ENCODE measurements at places on chromosomes 4 and X. TPM values are rescaled to one million over a fixed set of nuclear protein-coding genes. Genes with fewer than 3 reads are reported as not detected.

ZNF630 gene
- polyA plus RNA-seq = 1.0 TPM

MCF2 gene
- polyA plus RNA-seq = not detected

ZAR1 gene
- polyA plus RNA-seq = not detected

FAM114A1 gene
- polyA plus RNA-seq = 118 TPM

DNA sequence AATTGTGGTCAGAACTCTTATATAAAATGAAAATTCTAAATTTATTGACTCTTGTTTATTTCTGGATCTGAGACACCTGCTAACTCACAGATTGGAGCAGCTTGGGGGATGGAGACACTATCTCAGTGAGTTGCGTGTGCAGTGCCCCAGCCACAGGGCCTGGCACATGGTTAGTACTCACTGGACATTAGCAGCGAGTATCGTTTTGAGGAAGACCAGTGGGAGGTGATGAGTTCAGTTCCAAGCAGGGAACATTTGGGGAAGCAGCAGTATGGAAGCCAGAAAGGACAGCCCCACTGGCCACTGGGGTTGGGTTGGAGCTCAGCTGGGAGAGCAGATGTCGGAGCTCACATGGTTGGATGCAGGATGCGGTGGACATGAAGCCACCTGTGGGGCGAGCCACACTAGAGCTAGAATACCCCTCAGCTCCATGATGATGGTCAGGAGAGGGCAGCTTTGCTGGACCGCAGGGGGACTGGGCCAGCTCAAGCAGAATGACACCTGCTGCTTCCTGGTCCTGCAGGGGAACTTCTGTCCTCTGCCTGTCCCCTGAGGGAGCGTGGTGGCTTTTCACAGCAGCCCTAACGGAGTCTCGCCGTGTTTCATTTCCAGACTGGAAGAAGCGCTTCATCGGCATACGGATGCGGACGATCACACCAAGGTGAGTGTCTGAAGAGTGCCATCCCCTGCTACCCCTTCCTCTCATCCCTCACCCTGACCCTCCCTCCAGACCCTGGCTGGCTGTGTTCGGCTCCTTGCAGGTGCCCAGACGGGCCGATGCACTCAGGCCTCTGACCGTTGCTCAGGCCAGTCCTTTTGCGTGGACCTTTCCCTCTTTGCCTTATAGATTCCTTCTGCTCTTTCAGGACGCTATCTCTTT lies 32.5 kb downstream of the HTRA3 start:
- no peak overlapping the region for H3K27ac ChIP-seq
- DNase-seq = no peak
- H3K36me3 ChIP-seq = no peaks in the 10 kb centered on the region
- H3K27me3 ChIP-seq = peaks cover 8% of the 10 kb centered on the region

DNA sequence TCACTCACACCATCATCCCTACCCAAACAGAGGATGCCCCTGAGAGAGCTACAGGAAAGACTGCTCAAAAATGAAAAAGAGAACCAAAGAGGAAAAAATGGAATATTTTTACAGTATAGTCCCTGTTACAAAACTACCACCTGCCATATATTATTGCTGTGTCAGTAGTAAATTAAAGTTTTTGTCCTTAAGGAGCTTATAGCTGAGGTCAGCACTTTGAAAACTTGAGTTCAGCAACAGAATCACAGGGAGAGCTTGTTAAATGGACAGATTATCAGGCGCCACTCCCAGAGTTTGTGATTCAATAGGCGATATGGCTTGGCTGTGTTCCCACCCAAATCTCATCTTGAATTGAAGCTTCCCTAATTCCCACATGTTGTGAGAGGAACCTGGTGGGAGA lies 71.9 kb upstream of the FAM9A start:
- no peak overlapping the region for H3K4me3 ChIP-seq
- no peaks in the 10 kb centered on the region for H3K36me3 ChIP-seq

DNA sequence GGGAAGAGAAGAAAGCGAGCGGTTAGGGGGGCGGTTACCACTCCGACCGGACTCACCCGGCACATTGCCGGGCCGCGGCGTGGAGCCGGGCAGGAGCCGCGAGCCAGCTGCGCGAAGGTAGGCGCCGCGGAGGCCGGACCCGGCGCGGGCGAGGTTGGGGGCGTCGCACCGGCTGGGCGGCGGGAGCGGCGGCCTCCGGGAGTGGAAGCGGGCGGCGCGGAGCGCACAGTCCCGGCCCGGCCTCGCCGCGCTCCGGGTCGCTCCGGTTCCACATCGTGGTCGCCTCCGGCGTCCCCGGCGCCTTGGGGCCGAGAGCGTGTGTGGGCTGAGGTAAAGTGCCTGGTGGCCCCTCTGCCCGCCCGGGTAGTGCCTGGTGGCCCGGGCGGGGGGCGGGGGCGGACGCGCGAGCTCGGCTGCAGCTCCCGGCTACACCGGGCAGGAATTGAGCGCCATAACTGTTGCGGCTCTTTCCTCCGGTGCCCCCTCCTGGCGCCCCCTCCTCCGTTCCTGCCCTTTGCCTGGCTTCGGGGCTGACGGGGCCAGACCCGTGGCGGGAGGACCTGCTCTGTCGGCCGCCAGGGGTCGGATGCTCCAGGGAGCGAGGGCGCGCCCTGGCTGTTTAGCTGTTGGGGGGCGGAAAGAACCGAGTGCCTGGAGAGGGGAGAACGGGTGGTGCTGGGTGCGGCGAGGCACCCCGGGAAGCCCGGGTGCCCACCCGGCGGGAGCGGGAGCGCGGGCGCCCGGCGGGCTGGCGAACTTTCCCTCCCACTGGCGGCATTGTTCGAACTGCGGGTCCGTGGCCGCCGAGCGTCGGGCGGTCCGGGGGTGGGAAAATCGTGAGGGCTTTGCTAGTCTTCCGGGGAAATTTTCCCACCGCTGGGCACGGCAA lies 626 bp downstream of the JADE3 start:
- peak overlapping the region; percentile 45 for H3K27ac ChIP-seq
- H3K36me3 ChIP-seq = no peaks in the 10 kb centered on the region
- H3K4me1 ChIP-seq = peaks cover 11% of the 10 kb centered on the region

DNA sequence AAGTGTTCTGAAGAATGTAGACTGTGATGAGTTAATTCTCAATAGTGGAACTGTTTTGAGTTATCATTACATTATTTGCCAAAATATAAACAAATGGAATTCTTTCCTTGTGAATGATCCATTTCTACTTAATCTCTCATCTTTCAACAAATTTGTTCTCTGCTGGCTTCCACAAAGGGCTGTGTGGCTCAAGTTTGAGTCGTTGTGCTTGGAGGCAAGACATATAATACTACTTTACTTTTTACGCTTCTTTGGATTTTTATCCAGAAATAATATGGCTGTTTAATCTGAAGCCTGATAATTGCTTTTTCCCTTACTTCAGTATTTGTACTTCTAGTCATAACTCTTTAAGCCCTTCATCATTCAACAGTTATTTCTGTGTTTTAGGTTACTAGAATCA lies 169.5 kb downstream of the ARHGAP10 start:
- no peak overlapping the region for H3K27ac ChIP-seq
- H3K36me3 ChIP-seq = no peaks in the 10 kb centered on the region
- H3K4me3 ChIP-seq = no peak overlapping the region
- no peaks in the 10 kb centered on the region for H3K4me1 ChIP-seq
- DNase-seq = no peak

Data from endothelial cell of umbilical vein (primary cell).